GF-D8 (cell line): ENCODE measurements at places on chromosomes 4 and X.

DNA sequence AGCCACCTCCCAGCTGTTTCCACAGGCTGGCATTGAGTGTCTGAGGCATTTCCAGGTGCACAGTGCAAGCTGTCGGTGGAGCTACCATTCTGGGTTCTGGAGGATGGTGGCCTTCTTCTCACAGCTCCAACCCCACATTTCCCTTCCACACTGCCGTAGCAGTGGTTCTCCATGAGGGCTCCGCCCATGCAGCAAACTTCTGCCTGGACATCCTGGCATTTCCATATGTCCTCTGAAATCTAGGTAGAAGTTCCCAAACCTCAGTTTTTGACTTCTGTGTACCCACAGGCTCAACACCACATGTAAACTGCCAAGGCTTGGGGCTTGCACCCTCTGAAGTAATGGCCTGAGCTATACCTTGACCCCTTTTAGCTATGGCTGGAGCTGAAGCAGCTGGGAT lies 10.3 kb upstream of the FRMPD4 start:
- no peak for DNase-seq

GRCh38 chr4:162409048-162409447 lies 245.2 kb upstream of the FSTL5 start:
- DNase-seq = no peak

DNA sequence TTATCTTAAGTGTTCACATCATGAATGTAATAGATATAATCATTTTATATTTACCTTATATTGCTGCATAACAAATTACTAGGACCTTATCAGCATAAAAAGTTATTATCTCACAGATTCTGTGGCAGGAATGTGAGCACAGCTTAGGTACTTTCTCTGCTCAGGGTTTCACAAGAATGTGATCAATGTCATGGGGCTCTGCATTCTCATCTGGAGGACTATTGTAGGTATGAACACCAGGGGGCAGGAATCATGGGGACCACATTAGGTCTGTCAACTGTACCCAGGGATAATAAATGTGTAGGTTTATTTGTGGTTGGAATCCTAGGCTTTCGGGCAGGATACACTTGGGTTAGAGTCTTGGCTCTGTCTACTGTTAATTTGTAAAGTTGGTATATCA lies 519.2 kb downstream of the ARAP2 start:
- DNase-seq = no peak

DNA sequence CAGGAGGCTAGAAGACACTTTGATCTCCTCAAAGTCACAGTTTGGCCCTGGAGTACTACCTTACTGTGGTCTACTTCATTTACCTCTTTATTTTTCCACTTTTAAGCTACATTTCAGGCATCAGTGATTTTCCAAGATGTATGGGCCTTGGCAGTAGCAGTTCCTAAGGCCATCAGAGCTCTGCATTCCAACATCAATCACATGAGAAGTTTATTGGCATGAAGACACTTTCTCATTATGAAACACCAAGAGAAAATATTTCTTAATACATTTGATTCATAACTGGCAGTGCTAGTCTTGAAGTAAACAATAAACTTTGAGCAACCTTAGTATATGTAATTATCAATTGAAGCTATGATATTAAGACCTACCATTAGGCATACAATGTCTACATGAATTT lies 178.1 kb downstream of the IL15 start:
- DNase-seq = no peak

DNA sequence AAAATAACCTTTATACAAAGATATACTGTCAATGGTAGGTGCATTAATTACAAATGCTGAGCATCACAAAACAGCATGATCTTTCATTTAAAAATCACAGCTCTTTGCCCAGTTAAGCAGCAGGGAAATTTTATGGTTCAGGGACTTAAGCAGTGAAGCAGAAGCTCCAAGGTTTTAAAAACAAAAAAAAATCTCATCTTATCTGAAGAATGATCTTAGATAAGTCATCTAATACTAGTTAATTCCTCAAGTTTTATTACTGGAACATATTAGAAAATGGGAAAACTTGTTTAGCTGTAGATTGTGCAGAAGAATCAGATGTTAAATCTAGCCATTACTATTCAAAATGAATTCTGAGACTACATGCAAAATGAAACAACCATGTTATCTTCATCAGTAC lies 289.9 kb downstream of the GASK1B start:
- DNase-seq = no peak

GRCh38 chrX:29318012-29318411 lies 730.8 kb downstream of the IL1RAPL1 start:
- DNase-seq = no peak

DNA sequence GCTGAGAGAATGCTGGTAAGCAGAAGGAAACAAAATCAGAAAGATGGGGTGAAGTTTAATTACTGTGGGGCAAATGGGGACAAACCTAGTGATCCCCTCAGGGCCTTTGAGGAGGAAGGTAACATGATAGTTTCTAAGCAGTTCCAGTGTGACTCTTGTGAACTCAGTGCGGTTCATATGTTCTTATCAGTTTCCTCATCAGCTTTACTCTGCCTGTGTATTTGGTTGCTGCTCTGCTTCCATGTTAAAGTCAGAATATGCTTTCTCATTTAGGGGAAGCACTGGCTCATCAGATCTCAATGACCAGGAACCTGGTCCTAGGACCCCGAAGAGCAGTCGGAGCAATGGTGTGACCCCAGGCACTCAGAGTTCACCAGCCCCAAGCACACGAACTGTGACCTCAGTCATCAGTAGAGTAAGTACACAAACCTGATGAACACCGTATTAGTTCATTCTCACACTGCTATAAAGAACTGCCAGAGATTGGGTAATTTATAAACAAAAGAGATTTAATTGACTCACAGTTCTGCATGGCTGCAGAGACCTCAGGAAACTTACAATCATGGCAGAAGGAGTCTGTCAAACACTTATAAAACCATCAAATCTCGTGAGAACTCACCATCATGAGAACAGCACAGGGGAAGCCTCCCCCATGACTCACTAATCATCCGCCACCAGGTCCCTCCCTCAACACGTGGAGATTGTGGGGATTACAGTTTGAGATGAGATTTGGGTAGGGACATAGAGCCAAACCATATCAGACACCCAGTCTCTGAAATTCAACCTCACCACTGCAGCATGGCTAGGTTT lies 83.0 kb downstream of the SYTL5 start:
- no peak for DNase-seq

- DNase-seq = no peak
These were observed 220.1 kb downstream of the PDGFC start for GRCh38 chr4:156751486-156751885.

DNA sequence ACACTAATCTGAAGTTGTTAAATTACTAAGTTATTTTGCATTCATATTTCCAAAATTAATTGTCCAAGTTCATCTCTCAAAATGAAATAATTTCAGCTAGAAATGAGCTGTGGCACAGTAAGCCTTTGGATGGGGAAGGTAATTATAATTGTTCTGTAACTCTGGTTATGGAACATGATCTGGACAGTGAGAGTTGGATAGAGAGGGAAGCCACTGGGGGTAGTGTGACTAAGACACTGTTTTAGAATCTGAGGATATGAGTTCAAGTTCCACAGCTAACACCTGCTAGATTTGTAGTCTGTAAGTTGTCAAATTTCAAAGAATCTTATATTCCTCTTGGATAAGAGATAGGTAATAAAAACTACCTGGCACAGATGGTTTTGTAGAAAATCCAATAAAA lies 49.5 kb downstream of the DMD start:
- DNase-seq = no peak

DNA sequence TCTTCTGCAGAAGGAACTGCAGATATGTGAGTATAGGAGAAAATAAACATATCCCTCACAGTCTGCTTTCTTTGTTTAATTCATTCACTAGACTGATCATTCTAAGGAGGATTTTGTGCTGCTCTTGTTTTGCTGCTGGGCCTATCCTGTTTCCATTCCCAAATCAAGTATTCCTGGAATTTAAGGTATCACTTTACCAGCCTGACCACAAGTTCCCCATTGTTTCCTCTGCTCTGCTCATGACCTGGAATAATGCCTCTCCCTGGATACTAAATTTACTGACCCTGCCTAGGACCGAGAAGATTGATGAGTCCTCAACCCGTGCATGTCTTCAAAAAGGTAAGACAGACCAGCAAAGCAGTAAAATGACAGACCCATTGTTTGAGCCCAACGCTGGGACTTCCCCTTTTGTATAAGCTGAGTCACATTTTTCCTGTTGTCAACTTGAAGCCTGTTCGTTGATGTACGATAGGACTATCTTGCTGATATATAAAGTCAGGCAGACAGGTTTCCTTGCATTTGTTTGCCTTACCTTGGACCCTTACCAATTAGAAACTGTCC lies 85.5 kb upstream of the TET2 start:
- peak; percentile 82 for DNase-seq

DNA sequence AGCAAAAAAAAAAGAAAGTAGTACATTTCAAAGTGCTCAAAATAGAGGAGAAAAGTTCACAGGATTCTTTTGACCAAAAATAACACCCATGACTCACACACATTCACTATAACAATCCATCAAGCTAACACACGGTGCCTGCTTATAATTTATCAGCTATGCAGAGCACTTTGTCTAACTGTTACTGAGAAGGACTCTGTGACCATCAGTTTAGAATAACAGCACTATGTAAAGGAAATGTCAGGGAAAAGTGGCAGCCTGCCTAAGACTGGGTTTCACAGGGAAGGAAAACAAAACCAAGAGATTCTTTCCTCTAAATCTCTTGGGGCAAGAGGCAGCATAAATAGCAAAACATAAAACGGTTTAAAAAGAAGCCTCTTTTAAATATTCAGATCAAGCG lies 54.8 kb downstream of the CCDC149 start:
- no peak for DNase-seq

GRCh38 chrX:1477801-1478458 lies 25.2 kb upstream of the ASMTL start:
- peak; percentile 87 for DNase-seq

DNA sequence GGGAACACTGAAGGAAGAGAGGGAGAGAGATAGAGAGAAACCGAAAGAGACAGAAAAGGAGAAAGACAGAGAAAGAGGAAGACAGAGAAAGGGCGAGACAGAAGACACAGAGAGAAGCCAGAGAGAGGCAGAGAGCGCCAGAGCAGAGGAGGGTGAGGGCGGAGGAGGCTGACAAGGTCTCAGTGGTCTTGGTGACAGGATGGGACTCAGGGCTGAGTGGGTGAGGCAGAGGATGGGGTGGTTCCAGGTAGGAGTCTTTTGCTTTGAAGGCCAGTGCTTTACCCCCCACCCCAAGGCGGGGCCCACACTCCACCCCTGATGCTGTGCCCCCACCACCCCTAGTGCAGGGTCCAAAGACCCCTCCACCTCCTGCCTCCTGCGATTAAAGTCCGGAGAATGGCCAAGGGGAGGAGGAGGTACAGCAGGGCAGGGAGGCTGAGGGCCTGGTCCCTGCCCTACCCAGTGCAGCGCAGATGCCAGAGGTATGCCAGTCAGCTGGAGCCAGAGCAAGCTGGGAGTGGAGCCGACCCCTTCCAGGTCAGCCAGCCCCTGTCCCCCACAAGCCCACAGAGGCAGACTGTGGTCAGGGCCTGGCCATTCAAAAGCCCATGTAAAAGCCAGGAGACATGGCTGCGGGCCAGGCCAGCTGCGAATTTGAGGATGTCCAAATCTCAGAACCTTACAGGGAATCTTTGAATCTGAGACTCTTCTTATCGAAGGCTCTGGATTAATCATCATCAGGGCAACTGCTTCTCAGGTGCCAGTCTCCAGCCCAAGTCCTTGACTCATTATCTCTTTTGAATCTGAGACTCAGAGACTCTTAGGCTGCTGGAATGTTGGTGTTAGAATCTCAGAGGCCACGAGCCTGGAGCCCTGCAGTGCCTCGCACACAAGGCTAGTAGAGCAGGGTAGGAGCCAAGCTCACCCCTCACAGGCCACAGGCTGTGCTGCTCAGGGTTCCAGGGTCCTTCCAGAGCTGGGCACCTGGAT lies 758 bp downstream of the IQSEC2 start:
- DNase-seq = no peak

- DNase-seq = no peak
These were observed 57.0 kb upstream of the PPP2R3B start for GRCh38 chrX:443536-444210.

- no peak for DNase-seq
These were observed 40.1 kb upstream of the MSANTD1 start for GRCh38 chr4:3208826-3209225.

DNA sequence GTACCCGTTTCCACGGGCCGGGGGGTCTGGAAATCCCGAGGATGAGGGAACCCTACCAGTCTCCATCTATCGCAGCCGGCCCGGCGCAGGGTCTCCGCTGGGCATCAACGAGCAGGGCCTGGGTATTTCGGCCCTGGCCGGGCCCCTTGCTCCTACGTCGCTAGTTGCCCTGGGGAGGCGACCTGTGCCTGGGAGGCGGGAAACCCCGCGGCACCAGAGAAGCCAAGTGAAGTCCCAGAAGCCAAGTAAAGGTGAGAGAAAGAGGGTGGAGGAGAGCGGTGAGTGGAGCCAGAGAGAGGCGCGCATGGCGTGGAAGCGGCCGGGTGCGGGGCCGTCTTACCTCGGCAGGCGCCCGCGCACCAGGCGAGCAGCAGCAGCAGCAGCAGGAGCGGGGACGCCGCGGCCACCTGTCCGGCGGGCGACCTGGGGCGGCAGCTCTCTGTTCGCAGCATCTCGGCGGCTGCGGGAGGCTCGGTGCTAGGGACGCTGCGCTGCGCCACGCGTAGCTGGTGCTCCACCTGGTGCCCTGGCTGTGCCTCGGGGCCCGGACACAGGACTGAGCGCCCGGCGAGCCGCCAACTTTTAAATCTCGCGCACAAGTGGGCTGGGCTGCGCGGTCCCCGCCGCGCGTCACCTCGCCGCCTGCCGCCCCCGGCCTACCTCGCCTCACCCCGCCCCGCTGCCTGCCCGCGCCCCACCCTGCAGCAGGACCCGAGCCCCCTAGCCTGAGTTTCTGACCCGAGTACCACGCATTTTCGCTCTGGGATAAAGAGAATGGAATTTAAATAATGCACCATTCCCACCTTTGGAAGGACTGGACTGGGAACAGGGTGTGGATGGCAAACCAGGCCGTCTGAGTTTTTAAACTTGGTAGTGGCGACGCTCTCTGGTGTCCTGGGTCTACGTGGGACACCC lies at the start of gene NMU:
Gene NMU, minus strand, starts transcription at position 558 of the 915 bp plus-strand sequence. Its CDS starts 106 bp downstream, at position 452.
- no peak for DNase-seq

DNA sequence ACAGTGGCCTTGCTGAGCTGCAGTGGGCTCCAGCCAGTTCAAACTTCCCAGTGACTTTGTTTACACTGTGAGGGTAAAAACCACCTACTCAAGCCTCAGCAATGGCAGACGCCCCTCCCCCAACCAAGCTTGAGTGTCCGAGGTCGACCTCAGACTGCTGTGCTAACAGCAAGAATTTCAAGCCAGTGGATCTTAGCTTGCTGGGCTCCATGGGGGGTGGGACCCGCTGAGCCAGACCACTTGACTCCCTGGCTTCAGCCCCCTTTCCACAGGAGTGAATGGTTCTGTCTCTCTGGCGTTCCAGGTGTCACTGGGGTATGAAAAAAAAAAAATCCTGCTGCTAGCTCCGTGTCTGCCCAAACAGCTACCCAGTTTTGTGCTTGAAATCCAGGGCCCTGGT lies 168.9 kb upstream of the INTU start:
- no peak for DNase-seq

DNA sequence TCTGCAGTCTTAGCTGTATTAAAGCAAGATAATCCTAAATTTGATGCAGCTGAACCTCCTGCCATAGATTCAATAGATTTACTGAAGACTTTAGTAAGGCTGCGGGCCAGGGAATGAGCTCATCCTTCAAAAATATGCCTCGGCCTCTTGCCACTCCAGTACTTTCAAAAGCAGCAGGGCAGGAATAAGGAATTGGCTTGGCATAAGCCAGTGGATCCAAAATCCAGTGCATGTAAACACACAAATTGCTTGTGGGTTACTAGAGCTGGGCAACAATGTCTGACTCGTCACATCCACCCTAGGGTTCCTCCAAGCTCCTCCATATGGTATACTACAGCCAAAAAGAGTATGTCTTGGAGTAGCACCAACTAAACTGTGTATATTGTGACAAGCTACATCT lies 165.0 kb downstream of the AMELX start:
- DNase-seq = no peak
